Stimulated activated CD8-positive, alpha-beta memory T cell treated with anti-CD3 and anti-CD28 coated beads, Interleukin-15, amount 100 ng/mL, for 4 hours (primary cell): ENCODE measurements at places on chromosomes 16 and 17.

GRCh38 chr16:740459-740763 lies 386 bp downstream of the CIAO3 start:
- DNase-seq = no peak

- DNase-seq = no peak
Observed at GRCh38 chr16:48269011-48269410, 21.7 kb upstream of the ABCC11 start.

DNA sequence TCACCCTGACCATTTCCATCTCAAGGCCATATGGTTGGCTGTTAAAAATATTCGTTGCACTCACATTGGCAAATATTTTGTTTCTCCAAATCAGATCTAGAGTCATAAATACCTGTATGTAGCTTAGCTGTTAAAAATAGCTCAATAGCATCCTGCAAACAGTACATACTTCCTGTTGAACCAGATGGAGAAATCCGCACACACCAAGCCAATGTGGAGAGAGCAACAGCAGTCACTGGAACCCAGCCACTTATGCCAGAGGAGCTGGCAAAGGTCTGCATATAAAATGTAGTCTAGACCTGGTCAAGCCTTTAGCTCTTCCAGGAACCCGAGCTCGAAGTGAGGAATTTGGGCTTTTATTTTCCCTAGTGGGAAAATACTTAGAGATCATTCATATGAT lies 146.4 kb upstream of the KCNJ16 start:
- DNase-seq = no peak

- DNase-seq = no peak
Observed at GRCh38 chr17:79572136-79572925, 38.5 kb downstream of the RBFOX3 start.

DNA sequence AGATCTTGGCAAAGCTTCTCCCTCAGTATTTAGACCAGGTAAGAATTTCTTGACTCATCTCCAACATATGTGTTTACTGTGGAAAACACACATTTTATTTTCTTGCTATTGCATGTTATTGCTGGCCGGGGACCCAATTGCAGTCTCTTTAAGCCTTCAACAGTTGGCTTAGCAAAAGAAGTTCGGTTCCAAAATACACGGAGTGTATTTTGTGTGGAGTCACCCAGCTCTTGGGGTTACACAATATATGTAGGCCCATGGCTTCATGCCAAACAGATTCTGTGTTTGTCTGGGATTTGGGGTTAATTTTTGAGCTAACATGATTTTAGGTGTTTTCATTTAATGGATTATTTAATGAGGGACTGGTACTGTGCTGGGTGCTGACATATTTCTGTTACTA lies 4.0 kb downstream of the ALDH3A2 start:
- DNase-seq = no peak

DNA sequence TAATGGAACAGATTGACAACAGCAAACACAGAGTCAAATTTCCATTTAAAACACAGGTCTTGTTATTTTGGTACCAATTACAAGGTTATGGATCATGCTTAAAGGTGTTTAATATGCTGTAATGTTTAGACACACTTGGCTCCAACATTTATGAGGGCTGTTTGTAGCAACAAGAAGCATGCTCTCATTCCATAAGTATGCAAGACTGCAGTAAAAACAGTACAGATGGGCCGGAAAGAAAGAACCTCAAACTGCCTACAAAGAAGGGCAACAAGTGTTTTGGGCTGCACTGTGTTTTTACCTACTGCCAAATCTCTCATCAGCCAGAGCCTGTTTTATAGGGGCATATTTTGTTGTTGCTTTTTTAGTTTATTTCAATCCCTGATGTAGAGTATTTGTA lies 100.5 kb upstream of the HS3ST3A1 start:
- no peak for DNase-seq

- no peak for DNase-seq
Observed at GRCh38 chr17:48558057-48558830, 13.3 kb upstream of the HOXB2 start.

DNA sequence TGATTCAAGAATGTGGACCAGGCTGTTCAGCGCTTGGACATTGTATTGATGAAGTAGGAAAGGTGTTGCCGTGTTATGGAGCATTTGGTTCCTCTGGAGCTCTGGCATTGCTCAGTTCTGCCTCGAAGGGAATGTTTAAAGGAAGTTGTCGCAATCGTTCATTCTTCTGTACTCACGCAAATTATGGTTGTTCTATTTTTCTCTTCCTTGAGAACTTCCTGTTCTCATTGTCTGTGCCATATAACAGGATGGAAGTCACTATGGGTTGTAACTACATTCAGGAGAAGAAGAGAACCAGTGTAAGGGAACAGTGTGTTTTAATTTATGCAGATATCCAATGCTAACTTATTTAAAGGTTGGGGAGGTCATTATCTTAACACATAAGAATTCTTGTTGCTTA lies 13.0 kb downstream of the PCTP start:
- no peak for DNase-seq

DNA sequence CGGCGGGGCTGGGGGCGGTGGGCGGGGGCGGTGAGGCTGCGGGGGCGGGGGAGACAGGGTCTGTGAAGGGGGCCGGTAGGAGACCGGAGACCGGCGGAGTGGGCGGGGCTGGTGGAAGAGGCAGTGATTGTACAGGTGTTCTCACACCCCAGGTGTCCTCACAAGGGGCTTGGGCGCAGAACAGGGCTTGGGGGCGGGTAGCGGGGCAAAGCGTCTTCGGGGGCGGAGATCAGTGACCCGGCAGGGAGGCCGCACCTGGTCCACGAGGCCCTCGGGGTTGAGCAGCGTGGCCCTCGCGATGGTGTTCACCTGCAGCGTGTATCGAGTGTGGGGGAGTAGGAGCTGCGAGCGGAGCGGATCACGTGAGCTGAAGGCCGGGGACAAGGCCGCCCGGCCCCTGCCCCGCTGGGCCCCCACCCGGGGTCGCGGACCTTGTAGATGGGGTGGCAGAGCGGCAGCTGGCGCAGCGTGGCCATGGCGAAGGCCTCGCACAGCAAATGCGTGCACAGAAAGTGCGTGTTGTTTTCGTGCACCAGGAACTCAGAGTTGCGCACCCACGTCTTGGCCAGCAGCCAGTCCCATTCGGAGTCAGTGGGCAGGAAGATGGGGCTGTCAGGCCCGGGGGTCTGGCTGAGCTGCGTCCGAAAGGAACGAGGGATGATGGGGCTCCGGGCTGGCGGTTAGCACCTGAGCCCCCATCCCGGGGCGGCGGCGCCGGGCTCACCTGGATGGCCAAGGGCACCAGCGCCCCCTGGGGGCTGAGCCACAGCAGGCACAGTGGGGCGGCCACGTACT lies 8.5 kb downstream of the ALOXE3 start:
- DNase-seq = peak; percentile 60

DNA sequence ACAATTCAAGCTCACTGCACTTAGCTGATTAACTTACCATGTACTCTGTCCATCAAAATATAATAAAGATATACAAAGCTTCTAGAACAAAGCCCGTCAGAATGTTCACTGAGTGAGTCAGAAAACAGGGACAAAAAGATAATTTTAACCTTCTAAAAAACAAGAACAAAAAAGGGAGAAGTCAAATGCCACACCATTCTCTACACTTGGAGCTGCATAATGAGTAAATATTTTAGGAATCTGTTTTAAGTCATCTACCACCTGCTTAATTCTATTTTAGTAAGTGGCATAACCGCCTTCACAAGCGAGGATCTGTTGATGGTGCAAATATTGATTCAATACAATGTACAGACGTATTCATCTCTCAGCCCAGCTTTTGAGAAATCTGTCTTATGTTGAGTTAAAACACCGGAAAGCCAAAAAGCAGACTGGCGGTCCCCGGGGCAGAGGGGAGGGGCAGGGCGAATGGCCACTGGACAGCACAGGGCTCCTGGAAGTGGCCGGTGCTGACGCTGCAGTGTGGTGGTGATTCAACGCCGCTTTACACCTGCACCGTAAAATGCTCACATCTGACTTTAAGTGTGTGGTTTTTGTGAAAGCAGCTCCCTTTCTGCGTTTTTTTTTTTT lies 20.1 kb downstream of the RAB40B start:
- no peak for DNase-seq

DNA sequence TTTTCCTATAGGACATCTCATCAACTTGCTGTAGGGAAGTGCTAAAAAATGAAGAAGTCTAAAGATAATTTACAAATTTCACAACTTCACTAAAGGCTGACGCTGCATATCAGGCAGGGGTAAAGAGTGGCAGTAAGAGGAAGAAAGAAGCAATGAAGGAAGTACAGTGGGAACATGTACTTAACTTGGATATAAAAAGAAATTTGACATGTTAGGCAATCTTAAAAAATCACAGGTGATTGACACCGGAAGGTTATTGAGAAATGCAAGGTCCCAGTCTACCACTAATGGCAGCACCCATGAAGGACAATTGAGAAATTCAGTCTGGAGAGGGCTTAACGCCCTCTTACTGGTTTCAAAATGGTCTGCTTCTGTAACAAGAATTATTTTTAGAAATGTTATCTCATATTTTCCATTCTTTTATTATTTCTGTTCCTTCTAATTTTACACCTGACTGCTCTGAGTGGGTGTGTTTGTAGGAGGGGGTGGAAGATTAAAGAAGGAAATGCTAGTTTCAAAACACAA lies 358.1 kb downstream of the KCNJ2 start:
- DNase-seq = no peak

- DNase-seq = no peak
Observed at GRCh38 chr16:75244225-75244809, 7.1 kb downstream of the BCAR1 start.

DNA sequence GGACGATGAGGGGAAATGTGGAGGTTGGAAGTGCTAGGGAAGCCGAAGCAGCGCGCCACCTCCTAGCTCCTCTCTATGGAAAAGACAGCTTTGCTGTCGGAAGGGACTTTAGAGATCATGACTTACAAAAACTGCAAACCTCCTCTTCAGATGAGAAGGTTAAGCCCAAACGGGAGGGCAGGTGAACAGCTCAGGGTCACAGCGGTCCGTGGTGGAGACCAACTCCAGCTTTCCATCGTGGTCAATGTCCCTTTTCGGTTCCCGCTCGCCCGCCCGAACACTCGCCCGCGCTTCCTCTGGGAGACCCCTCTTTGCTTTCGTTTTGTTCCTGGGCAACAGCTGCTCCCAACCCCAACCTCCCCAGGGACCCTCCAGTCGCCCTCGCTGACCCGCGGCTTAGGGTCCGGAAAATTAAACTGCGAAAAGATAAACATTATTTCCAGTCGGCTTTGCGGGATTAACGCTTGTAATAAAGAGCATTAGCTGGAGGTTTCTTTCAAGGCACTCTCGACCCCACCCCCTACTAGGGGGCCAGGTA lies 7.7 kb downstream of the IRX6 start:
- no peak for DNase-seq

GRCh38 chr17:69814031-69814430 lies 261.0 kb upstream of the KCNJ16 start:
- no peak for DNase-seq

DNA sequence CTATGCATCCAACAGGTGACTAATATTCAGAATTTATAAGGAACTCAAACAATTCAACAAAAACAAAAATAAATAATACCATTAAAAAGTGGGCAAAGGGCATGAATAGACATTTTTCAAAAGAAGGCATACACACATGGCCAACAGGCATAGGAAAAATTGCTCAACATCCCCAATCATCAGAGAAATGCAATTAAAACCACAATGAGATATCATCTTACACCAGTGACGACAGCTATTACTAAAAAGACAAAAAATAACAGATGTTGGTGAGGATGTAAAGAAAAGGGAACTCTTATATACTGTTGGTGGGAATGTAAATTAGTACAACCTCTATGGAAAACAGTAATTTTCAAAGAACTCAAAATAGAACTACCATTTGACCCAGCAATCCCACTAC lies 250.4 kb upstream of the N4BP1 start:
- DNase-seq = no peak

GRCh38 chr16:80346111-80346632 lies 194.6 kb upstream of the DYNLRB2 start:
- DNase-seq = no peak

GRCh38 chr17:46964315-46965265 lies 14.5 kb downstream of the RPRML start:
- no peak for DNase-seq
